ENCODE measurements at places on chromosomes 1 and 21.

DNA sequence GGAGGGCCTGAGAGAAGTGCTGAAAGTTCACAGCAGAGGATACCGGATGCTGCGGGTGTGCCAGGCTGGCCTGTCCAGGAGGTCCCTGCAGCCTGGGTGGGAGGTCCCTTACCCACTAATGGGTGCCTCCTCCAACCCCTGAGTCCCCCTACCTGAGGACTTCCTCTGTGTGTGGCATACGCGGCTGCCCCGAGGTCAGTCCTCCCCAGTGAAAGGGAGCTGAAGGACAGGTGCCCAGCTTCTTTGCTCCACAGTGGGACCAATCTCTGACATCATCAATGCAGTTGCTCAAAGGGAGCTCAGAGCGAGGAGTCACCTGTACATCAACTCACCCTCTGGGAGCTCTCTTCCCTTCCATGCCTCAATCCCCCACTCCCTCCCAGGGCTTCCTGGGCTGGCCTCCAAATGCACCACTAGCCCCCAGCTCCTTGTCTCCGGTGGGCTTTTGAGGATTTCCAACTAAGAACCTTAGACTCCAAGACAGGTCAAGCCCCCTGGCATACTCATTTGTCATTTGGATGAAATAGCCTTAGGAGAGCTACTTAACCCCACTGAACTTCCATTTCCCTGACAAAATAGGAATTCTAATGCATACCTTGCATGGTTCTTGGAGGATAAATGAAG lies 53.9 kb downstream of the PDE9A start:
- DNase-seq = no peak

DNA sequence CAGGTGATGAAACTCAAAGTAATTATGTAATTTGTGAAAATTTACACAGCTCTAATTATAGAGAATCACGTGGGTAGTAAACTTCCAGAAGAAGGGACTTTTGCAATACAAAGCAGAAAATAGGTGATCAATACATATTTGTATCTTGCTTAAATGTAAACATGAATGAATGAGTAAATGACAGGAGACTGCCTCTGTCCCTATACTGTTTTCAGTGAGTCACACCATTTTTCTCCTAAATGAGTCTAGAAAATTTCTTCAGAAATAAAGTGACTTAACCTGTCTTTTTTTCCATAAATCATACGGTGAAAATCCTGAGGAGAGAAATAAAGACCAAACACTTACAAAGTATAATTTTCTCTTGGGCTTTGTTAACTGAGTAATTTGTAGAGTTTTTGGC lies 11.9 kb downstream of the RAP1A start:
- DNase-seq = no peak

- DNase-seq = no peak
Measured at GRCh38 chr1:180131510-180131909, 23.2 kb upstream of the QSOX1 start.

DNA sequence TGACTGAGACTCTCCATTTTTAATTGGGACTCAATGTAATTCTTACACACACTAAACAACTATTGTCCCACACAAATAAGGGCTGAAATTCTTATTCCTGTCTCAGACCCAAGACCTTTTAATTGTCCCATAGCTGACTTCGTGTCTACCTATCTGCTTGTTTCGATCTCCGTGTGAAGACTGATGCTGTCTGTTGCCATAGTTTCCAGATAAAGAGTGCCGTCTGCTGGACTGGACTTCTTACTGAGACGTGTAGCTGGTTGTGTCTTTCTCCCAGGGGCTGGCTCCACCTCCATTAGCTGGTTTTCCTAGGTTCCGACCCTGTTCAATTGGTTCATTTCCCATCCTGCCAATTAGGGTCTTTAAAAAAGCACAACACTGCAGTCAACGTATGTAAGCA lies 235.3 kb upstream of the PLXNA2 start:
- no peak for DNase-seq

GRCh38 chr1:214402613-214403083 lies 121.7 kb downstream of the SMYD2 start:
- DNase-seq = no peak

DNA sequence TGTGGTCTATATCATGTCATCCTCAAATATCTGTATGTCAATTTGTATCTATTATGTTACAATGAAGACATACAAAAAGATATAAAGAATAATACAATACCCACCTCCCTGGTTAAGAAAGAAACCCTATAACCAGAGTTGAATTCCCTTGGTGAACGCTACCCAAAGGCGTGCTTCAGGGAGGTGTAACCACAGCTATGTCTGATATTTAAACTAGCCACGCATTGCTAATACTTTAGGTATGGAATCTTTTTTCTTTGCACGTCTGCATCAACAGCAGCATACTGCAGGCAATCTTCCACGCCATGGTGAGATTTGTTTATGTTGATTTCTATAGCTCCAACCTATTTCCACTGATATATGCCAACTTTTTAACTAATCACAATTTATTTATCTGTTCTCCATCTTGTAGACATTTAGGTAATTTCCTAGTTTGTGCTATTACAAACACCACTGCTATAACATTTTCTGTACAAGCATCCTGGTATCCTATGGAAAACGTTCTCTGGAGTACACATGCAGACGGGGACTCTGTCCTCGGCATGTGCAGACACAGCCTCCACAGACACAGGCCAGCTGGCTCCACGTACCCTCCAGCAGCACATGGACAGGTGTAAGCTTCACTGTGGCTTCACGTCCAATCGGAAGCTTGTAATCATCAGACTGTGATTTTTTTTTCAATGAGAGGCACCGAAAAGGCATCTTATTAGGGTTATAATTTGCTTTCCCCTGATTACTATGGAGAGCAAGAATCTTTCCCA lies 58.5 kb downstream of the HSF2BP start:
- DNase-seq = no peak

GRCh38 chr1:88454781-88455180 lies 229.3 kb upstream of the PKN2 start:
- no peak for DNase-seq

- no peak for DNase-seq
Measured at GRCh38 chr21:20645344-20645743, 352.9 kb upstream of the NCAM2 start.

- no peak for DNase-seq
Measured at GRCh38 chr1:37945743-37946702, 830 bp downstream of the INPP5B start.

- no peak for DNase-seq
Measured at GRCh38 chr1:232995189-232995588, 44.8 kb downstream of the NTPCR start.

DNA sequence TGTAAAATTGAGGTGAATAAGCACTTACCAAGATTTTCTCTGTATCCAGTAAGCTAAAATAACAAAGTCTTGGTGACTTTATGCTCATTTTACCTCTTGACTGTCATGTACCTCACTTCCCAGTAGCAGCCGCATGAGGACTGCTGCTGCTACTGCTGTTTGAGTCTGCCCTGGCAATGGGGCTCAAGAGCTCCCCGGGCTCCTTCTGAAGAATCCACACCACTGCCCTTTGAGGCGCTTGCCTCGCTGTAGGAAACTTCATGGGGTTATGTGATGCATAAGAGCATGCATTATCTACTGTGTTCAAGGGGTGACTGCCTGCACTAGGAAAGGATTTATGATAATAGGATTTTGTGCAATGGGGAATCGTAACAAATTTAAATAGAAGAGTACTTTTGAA lies 113.5 kb downstream of the NTNG1 start:
- no peak for DNase-seq
